Aorta (tissue), 5 donors: ENCODE measurements at places on chromosomes 16 and 17. TPM values are rescaled to one million over a fixed set of nuclear protein-coding genes. Genes with fewer than 3 reads are reported as not detected.
A peak's percentile ranks its signal among the peaks of the same experiment; 100 is the strongest.

DNA sequence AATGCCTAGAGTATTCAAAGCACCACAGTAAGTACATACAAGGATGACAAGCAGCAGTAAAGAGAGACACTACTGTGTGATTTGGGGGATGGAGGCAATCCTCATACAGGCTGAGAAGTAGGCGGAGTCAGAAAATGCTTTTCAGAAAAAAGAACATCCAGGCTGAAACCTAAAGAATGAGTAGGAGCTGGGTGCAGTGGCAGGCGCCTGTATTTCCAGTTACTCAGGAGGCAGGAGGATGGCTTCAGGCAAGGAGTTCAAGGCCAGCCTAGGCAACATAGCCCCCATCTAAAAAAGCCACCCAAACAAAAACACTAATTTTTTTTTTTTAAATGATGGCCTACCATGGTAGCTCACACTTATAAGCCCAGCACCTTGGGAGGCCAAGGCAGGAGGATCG lies 10.3 kb downstream of the KANSL1 start:
- no peaks in the 10 kb centered on the region for H3K36me3 ChIP-seq
- no peaks in the 10 kb centered on the region for H3K4me1 ChIP-seq
- no peak overlapping the region for H3K27ac ChIP-seq

DNA sequence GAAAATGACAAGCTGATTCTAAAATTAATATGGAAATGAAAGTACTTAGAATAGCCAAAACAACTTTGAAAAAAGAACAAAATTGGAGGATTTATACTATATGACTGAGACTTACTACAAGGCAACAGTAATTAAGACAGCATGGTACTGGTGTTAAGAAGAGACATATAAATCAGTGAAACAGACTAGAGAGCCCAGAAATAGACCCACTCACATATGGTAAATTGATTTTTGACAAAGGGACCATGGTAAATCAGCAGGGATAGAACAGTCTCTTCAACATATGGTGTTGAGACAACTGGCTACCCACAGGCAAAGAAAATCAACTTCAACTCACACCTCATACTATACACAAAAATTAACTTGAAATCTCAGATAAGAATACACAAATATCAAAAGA lies 12.9 kb downstream of the CMC2 start:
- H3K4me1 ChIP-seq, result no peaks in the 10 kb centered on the region
- H3K4me3 ChIP-seq, result no peak overlapping the region
- no peaks in the 10 kb centered on the region for H3K27me3 ChIP-seq

DNA sequence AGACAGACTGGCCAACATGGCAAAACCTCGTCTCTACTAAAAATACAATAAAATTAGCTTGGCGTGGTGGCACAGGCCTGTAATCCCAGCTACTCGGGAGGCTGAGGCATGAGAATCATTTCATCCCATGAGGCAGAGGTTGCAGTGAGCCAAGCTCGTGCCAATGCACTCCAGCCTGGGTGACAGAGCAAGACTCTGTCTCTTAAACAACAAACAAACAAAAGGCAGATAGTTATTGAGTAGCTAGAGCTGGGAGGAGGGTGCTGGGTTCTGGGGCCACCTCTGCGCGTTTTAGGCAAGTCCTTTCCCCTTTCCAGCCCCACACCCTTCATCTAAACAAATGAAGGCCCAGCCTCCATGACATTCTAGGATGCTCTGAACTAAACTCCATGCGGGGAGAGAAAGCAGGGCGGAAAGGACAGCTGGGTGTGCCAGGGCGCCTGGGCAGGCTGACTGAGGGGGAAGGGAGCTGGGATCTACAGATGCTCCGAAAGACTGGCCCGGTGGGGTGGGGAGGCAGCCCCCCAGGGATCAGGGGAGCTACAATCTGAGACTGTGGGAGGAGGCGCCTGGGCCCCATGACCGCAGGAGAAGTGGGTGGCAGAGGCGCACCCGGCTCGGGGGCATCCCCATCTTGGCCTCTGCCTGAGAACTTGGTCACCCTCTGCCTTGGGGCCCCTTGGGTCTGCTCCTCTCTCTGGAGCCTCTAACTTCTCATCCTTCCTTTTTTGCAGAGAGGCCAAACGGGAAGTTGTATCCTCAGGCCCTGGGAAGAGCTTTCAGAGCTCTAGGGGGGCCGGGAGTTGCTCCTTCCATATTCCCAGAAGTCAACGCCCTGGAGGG lies 910 bp downstream of the ITGAL start:
- H3K27ac ChIP-seq, result no peak overlapping the region
- H3K27me3 ChIP-seq, result no peaks in the 10 kb centered on the region
- H3K4me3 ChIP-seq, result no peak overlapping the region
- no peaks in the 10 kb centered on the region for H3K4me1 ChIP-seq
- peak; percentile 64 for DNase-seq

DNA sequence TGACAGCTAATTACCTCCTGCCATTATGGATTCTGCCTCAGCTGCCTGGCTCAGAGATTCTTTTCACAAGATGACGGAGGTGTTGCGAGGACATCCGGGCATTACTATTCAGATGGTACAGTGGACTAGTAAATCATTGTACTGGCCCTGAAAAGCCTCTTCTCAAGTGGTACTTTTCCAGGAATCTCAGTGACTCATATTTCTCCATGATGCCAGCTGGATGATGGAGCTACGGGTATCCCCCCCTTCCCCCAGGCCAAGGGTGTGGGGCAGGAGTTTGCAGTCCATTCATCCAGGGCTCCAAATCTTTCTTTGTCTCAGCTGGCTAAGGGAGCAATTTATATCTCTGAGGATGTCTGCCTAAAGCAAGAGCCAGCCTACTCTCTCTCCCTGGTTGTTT lies 107.7 kb upstream of the GPR139 start:
- no peak for DNase-seq
- H3K27me3 ChIP-seq, result no peaks in the 10 kb centered on the region
- no peak overlapping the region for H3K27ac ChIP-seq
- H3K36me3 ChIP-seq, result no peaks in the 10 kb centered on the region

DNA sequence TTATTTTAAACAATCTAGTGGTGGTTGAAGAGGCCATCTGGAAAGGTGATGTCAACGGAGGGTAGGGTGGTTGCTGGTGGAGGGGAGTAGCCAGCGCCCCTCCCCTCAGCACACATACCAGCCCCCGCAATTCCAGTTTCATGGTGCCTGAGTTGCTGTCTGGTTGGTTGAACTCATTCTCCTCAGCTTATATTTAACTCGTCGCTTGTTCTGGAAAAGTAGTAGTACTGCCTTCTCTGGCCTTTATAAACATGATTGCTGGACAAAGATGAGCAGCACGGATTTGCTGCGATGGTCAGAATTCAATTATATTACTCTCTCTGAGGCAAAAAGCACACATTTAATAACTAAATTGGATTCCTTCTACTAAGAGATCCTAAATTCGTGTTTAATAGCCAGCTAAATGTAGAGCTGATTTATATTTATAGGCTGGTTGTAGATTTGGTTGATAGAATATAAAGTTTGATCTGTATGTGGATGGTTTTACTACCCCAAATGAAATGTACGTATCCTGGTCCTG lies 238.0 kb upstream of the TBX2 start:
- no peak overlapping the region for H3K27ac ChIP-seq
- H3K27me3 ChIP-seq, result no peaks in the 10 kb centered on the region
- no peak overlapping the region for H3K4me3 ChIP-seq
- no peaks in the 10 kb centered on the region for H3K36me3 ChIP-seq

DNA sequence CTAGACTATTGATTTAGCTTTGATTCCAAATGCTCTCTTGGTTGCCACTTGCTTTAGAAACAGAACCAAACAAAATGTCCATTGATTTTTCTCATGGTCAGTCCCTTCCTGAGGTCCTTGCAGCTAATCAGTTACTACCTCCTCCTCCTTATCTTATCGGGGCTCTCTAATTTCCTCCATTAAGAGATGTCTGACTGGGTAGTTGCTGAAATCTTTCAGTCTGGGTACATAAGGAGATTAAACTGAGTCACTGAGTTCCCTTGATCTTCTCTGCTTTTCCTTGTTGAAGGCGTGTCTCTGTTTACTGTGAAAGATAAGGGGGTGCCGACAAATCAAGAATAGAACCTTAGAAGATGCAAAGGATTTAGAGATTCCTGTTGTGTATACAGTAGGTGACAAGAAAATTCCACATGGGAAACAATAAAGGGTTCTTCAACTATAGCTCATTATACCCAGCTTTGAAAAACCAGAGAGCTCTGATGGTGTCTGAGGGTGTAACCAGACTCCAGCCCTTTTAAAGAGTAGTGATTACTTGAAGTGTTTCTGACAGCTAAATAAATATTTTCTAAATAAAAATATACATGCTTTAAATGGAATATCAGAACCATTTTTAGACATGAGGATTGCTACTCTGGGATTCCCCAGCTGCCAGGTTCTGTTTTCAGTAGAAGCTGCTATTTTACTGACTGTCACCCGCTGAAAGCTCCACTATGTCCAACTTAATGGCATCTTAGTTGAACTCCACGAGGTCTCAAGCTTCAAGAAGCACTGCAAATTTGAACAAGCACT lies 791.3 kb upstream of the SOX9 start:
- DNase-seq, result no peak
- H3K27me3 ChIP-seq, result no peaks in the 10 kb centered on the region
- no peaks in the 10 kb centered on the region for H3K4me1 ChIP-seq
- H3K27ac ChIP-seq, result no peak overlapping the region
- no peaks in the 10 kb centered on the region for H3K36me3 ChIP-seq

- DNase-seq, result no peak
- no peak overlapping the region for H3K27ac ChIP-seq
- H3K27me3 ChIP-seq, result no peaks in the 10 kb centered on the region
These were observed 368.4 kb upstream of the CDH11 start for GRCh38 chr16:65490286-65490685.

DNA sequence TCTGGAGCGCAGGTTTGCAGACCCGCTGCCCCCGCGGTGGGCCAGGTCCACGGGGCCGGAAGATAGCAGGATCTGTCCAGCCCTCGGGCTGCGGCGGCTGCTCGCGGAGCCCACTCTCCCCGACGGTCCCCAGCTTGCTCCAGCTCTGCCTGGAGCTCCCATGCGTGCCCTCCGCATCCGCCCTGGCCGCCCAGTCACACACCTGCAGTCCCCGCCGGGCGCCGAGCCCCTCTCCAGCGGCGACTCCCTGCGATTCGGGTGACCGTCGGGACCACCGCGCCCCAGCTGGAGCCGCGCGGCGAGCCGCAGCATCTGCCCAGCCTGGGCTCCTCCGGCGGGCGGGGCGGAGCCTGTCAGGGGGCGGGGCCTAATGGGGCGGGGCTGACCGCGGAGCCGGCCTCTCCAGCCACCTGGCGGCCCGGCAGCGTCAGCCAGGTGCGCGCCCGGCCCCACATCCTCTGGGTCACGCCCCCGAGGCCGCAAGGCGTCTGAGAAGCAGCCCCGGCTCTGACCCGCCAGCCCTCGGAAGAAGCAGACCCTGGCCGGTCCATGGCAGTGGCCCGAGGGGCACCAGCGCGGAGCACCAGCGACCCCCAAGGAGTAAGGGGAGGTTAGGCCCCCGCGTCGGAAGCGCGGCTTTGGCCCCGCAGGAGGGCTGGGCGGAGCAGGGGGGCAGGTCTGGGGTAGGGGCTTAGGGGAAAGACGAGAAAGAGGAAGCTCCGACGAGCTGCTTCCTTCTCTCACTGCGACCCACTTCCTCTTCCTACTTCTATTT lies at the start of gene PIK3R5:
PIK3R5 (minus strand) TSS at position 314 of the 775 bp plus-strand sequence. CDS start 54,213 bp downstream, outside the sequence.
- H3K36me3 ChIP-seq, result no peaks in the 10 kb centered on the region
- H3K27me3 ChIP-seq, result no peaks in the 10 kb centered on the region
- no peak within 1 kb of the TSS for H3K27ac ChIP-seq
- peak; percentile 86 for DNase-seq
- no peaks in the 10 kb centered on the region for H3K4me1 ChIP-seq

DNA sequence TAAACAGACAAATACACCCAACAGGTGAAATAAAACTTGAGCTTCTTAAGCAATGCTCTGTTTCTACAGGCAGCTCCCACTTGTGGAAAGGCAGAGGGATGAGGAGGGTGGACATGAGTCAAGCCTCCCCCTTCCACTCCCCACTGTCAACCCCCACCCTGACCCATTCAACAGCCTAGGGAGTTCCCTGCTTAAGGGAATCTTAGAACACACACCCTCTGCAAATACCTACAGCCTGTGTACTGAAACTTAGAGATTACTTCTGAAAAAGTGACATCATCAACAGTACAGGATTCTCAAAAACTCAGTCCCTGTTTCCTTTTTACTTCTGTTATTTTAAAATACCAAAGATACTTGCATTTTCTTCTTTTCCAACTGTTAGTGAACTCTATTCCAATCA lies 345.4 kb downstream of the SOX9 start:
- no peaks in the 10 kb centered on the region for H3K36me3 ChIP-seq
- H3K27me3 ChIP-seq, result no peaks in the 10 kb centered on the region

GRCh38 chr17:57408071-57408811 lies 151.9 kb downstream of the MSI2 start:
- no peak overlapping the region for H3K4me3 ChIP-seq
- H3K27ac ChIP-seq, result no peak overlapping the region
- H3K27me3 ChIP-seq, result no peaks in the 10 kb centered on the region
- no peaks in the 10 kb centered on the region for H3K36me3 ChIP-seq

Gene CAMKK1
- total RNA-seq, result 11.2 TPM

Gene CBLN1
- total RNA-seq, result 1.2 TPM

Gene RPL13
- total RNA-seq, result 1,505 TPM

Gene MGAT5B
- 0.55 TPM for total RNA-seq
